ENCODE measurements at places on chromosomes 1 and 21.
A peak's percentile ranks its signal among the peaks of the same experiment; 100 is the strongest.

- DNase-seq: no peak
Observed at GRCh38 chr1:225825078-225825477, 15.2 kb downstream of the EPHX1 start.

GRCh38 chr1:235455823-235456222 is 48.4 kb downstream of the B3GALNT2 start:
- no peak for DNase-seq

DNA sequence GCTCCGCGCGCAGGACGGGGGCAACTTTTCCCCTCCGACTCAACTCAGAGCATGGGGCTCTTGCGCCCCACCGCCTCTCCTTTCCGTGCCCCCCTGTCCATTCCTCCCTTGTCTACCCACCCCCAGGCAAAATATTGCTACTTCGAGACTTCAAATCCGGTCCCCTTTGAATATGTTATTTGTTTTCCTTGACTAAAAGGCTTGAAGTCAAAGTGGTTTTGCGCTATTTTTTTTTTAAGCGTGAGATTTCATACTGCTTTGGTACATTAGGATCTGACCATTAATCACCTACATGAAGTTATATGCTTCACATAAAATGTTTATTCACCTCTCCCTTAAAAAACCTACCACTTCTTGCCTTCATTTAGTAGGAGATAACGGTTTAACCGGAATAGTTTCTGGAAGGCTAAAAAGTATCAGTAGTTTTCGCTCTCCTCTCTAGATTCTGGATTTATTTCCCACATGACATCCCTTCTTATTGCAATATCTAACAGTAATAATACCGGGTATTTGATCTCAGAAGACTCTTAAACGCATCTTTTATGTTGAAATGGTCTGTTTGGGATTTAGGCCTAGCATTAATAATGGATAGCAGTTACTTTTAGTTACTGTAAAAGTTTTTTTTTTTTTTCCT is 1.6 kb downstream of the NFIA start:
- DNase-seq: no peak

GRCh38 chr1:196271212-196271947 is 336.9 kb downstream of the KCNT2 start:
- DNase-seq: no peak

GRCh38 chr1:230125141-230125540 is 58.1 kb downstream of the GALNT2 start:
- DNase-seq: no peak

DNA sequence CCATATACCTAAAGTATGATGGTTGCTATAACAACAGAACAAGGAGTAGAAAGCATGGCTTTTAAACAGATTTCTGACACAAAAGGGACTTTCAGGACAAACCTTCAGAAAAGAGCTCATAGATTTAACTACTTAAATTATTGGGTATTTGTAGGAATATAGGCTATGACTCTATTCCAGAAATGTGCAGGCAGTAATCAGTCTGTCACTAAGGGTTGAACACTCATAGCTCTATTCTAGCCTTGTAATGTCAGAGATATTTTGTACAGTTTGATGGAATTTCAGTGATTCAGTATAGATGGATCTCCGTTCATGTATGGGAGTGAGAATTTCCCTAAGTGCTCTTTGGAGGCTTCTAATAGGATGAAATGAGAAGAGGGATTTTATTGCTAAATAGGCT is 82.8 kb downstream of the EXTL2 start:
- no peak for DNase-seq

DNA sequence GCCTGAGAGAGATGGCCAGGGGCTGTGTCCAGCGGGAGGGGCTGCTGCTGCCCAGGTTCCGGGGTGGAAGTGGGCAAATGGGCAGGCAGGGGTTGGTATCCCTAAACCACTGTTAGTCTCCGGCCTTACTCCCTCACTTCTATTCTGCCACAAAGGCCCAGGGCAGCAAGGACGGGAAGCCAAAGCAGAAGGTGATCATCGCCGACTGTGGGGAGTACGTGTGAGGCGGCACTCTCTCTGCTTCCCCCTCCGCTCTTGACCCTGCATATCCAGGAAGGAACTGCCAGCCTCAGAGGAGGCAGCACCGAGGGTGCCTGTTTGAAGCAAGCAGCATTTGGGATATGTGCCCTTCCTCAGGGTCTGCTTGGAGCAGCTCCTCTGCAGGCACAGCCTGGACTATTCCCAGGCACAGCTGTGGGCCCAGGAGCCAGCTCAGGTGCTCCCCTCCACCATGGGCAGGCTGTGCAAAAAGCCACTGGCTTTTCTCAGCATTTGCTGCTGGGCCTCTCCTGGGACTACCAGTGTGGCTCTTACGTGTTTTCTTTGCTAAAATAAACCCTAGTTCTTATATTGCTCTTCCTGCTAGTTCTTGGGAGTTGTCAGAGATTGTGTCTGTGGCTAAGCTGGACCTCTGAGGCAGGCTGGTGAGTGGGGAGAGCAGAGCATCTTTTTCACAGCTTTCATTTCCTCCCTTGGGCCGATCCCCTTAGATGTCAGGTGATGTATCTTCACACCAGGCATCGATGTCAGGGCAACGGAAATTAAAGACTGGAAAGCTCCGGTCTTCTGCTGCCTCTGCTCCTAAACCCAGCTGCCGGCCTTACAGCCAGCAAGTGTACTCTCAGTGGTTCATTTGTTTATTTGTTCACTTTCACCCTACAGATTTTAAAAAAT is 14.7 kb downstream of the PPIE start:
- no peak for DNase-seq

DNA sequence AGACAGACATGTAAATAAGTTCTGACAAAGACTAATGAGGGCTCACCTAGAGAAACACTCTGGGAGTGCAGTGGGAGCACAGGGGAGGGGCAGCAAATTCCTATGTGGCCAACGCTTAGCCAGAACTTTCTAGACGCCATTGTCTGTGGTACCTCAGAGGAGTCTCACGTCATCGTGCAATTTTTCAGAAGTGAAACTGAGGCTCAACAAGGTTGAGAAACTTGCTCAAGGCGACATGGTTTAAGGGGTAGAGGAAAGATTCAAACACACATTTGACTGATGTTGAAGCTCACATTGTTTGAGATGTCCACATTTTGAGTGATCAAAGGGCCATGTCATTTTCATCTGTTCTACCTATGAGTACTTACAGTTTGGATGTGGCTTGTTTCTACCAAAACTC is 152.6 kb upstream of the LMO4 start:
- DNase-seq: no peak

DNA sequence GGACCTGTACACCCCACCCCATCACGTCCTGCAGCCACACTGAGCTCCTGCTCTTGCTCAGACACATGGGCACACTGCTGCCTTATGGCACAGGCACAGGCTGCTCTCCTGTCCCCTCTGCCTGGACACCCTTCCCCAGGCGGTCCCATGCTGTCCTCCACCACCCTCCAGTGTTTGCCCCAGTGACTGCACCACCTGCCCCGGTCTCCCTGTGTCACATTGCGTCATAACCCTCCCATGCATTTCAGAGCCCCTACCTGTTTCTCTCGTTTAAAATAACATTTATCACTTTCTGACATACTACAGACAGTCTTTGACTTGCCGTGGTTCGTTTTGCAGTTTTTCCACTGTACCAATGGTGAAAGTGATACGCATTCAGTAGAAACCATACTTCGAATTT is 159.2 kb downstream of the CAMTA1 start:
- DNase-seq: no peak

GRCh38 chr1:2785631-2786328 is 15.7 kb downstream of the TTC34 start:
- no peak for DNase-seq

DNA sequence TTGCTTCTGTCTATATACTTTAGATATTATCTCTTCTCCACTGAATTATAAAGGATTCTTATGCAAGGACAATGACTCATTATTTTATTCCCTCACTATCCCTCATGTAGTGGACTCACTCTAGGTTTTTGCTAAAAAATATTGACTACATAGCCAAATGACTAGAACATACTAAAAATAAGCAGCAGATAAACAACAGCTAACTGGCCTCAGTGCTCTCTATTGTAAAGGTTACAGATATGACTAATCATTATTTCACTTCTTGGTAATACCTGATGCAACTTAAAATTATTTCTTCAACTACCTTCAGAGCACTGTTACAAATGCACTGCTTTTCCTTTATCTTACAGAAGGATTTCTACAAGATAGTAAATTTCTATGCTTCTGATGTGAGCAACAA is 147.6 kb upstream of the DEPDC1 start:
- no peak for DNase-seq

GRCh38 chr1:183702813-183703198 is 49.7 kb upstream of the APOBEC4 start:
- DNase-seq: no peak

DNA sequence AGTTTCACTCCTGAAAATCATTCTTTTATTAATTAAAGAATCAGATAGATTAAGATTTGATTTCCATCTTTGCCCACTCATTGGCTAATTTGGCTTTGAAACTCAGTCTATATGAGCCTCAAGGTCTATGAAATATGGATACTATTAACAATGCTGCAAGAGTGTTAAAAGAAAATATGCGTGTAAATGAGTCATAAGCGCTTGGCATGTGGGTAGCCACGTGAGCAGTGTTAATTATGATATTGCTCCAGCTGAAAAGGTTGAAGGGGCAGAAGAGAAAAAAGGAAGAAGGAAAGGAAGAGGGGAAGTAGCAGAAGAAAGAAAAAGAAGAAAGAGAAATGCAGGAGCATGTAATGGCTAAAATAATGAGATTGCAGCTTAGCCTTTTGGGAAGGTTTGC is 151.4 kb downstream of the CHRM3 start:
- no peak for DNase-seq

DNA sequence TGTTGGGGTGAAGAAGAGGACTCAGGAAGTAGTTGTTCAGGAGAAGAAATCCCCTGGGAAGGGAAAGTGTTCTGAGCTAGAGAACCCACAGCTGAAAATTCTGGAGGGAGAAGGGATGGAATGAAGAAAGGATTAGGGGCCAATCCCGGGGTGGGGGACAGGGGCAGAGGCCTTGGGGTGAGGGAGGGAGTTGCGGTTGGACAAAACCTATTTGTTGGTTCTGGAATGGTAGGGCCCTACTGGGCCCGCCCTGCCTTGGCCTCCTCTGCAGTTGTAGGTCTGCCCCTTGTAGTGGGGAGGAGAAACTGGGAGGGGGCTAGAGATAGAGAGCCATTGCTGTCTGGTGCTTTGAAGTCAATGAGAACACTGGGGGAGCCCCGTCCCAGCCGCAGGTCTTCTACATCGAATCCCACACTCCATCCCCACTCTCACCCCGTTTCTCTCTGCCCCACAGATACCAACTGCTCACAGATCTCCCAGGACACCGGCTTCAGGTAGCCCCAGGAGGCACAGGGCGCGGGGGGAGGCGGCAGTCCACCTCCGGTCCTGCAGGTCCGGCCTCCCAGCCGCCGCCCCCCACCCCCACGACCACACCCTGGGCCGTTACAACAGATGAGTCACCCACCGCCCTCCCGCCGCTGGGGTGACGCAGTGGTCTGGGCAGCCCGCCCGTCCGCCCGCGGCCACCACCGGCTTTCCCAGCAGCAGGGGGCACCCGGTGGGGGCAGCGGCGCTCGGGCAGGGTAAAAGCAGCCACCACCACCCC is 1.1 kb downstream of the TAGLN2 start:
- peak; percentile 55 for DNase-seq

- DNase-seq: no peak
Observed at GRCh38 chr1:169070547-169070946, 35.9 kb upstream of the ATP1B1 start.

GRCh38 chr1:109198745-109199144 is 15.0 kb upstream of the SARS1 start:
- no peak for DNase-seq

DNA sequence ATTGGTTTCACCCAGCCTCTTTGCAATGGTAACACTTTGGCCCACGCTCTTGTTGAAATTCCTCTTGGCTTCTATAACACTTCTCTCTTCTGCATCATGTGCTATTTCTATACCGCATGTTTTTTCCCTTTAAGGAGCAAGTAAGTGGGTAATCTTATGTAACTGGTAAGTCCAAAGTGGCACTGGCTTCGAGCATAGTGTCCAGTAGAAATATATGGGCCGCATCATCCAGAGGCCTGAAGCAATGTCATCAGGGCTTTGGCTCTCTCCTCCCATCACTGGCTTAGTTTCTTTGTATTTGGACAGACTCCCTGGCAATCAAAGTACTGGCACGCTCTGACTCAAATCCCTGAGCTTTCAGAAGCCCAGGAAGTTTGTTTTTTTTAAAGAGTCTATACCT is 17.5 kb downstream of the CHML start:
- no peak for DNase-seq

DNA sequence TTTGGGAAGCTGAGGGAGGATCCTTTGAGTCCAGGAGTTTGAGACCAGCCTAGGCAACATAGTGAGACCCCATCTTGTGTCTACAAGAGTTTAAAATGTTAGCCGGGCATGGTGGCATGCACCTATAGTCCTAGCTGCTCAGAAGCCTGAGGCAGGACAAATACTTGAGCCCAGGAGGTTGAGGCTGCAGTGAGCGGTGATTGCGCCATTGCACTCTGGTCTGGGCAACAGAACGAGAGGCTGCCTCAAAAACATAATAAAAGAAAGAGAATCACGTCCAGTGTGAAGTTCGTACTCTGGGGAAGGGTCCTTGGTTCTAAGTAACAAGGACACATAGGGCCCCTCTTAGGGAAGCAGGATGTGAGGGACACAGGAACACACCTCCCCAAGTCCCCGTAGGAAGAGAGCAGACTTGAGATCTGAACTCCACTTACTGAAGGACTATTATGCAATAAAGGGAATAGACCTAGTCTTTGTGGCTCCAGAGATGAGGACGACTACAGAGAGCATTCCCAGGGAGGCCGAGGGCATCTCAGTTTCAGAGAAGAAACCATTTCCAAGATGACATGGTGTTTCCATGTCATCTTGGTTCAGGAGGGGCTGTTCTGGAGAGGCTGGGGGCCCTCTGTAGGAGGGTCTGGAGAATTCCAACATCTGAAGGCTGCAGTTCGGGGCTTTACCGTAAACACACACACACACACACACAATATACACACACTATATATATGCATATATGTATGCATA is 10.8 kb upstream of the ENO1 start:
- DNase-seq: no peak

DNA sequence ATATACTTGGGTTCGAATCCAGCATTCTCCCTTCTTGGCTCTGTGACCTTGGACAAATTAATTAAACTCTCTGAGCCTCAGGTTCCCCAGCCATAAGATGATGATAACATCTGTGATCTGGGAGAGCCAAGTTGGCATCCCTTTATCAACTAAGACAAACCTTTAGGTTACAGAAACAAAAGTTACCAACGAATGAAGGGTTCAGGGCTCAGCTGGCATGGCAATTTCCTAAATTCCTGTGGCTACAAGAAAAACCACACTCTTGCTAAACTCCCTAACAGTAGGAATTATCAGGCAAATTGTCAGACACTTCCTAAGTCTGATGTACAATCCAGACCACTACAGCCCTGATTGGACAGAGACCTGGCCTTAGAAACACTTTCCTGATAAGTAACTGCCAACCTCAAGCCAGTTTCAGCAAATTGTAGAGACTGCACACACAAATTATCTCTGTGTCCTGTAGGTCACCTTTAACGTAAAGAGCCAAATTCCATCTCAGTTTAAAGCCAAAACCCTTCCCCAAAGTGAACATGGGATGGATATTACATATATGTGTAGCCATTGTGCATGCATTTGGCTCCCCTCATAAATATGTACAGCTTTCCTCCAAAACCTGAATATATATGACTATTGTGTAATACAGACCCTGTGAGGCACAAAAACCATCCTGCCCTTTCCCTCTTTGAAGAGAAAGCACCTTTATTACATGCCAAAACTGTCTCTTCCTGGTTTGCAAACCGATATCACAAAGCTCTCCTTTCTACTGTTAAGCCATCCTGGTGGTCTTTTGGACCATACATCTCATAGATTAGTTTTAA is 39.5 kb upstream of the EDARADD start:
- DNase-seq: no peak

Measured in activated CD4-positive, alpha-beta T cell treated with anti-CD3 and anti-CD28 coated beads for 4 hours (primary cell).